ENCODE measurements at places on chromosomes 4 and X.

DNA sequence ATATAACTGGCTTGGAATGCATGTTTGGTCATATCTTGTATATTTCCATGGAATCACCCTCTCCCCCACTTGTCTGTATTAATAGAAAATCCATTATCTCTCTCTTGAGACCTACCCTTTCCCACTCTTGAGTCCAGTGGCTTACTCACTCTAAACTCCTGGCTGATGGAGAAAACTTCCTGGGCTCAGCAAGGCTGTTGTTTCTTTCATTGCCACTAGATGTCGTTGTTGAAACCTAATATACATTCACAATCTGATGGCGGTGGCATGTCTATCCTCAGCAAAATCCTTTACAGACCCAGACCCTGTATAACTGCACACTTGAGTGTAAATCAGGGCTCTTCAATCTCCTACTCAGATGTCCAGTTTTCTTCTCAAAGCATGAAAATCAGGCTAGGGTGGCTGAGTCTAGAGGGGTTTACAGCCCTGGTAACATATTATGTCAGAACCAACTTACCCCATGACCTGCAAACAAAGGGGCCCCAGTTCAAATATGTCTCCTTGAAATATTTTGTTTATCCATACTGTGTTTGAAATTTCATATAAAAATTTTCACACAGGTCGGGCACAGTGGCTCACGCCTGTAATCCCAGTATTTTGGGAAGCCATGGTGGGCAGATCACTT, 70.0 kb upstream of the FAM241A start:
- DNase-seq: peak; percentile 78

GRCh38 chr4:140126261-140126660, 27.7 kb downstream of the MAML3 start:
- no peak for DNase-seq

DNA sequence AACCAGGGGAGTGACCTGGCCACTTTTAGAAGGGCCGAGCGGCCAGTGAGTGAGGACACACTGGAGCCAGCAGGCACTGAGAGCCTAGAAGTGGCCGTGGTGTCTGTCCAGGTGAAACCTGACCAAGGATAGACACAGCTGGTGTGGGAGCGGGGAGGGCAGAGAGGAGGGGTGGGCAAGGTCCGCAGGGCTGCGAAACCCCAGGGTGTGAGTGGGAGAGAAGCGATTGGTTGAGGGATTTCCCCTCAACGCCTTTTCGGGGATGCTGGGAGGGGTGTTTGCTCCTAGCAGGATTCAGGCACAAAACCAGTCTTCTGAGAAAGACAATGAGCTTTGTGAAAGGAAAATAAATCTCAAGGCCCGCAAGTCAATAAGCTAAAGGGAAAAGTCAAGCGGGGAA, 33.2 kb upstream of the ARSD start:
- DNase-seq: no peak

DNA sequence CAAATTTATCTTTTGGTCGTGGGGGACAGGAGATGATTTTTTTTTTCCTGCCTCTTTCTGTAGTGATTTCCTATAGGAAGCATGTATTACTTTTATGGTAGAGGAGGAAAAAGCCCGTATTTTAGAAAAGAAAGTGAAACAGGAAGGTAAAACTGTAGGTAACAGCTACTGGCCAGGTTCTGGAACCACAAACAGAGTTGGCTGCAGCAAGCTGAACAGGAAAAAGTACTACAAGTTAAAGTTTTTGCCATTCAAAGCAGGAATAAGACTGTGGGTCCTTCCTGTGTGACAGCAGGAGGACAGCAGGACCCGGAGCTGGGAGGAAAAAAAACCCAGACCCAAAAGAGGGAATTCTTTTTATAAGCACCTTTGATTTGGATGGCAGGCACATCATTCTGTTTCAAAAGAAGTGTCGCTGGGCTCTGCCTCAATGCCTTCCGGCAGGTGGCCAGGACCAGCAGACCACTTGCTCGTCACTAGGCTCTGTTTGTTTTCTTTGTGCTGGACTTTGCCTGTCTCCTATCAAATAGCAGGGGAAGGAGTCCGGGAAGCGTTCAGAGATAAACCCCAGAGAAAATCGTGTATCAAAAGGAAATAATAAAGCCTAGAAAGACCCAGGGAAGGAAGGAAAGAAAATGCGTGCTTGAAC, 277.9 kb downstream of the ADGRA3 start:
- no peak for DNase-seq

- DNase-seq: no peak
Measured at GRCh38 chr4:22500831-22501714, 14.8 kb downstream of the ADGRA3 start.

GRCh38 chrX:136907621-136908020, 27.1 kb upstream of the RBMX start:
- DNase-seq: peak; percentile 57

GRCh38 chr4:112302320-112303274, 5.4 kb downstream of the ALPK1 start:
- DNase-seq: no peak

DNA sequence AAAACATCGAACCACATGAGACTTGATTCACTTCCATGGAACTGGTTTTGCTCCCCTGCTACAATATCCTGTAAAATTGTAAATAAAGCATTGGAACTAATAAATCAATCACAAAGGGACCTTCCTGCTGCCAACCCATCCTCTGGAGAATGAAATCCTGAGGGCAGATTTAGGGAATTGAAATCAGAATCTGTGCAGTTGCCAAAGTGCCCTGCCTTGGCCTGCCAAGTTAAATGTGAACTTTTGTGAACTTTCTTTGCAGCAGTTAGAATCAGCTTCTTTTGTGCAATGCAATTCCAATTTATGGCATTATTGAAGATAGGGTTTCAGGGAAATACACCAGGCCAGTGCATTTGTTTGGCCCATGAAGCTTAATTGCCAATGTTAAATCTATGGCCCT, 263.1 kb downstream of the PTTG2 start:
- no peak for DNase-seq

DNA sequence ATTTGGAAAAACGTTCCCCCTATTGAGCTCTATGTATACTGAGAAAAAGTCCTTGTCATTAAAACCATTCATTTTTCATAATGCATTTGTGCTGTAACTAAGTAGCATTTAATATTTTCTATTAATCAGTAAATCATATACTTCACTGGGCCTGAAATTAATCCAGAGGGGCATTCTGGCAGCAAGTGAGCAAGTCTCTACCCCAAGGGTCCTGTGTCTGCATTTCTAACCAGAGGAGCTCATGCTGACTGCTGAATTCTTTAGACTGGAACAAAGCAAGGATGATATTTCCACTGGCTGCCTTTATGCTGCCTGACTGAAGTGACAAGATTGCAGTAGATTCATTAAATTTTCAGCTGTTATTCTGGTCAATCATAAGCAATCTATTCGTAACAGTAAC, 246.5 kb downstream of the SLITRK2 start:
- no peak for DNase-seq

DNA sequence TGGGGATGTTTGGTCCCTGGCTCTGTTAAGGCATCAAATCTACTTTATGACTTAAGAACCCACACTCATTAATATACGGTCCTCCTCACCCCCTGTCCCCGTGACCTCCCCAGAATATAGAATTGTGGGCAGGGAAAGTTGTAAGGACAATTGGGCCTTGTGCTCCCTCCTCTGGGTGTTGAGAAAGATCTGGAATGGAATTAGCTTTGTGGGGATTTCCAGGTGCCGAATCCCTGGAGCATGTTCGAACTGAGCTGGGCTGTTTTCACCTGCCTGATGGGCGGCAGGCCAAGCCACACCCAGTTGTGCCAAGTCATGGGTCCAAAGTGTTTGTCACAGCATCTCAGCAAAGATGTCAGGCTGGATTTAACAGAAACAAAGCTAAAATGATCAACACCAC, 349.3 kb upstream of the KLF3 start:
- peak; percentile 65 for DNase-seq

DNA sequence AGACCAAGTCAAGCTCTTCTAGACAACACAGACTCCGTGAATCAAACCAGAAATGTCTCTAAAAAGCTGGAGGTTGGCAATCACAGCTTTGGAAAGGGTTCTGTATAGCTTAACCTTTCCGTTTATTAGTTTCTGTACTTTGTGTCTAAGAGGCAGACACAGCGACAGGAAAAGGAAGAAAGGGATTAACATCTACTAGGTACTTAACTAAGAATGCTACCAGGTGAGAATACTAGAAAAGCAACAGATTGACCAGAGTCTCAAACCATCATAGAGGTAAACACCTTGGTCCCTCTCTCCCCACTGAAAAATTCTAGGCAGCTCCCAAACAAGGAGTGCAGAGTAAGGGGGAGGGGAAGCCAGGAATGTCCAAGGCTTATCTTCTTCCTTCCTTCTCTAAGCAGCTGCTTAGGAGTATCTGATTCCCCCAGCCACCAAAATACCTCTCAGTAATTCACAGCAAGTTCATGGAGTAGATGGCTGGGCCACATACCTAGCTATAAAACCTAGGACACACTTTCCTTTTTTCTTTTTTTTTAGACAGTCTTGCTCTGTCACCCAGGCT, 80.8 kb downstream of the APBB2 start:
- no peak for DNase-seq

- no peak for DNase-seq
Measured at GRCh38 chrX:28901637-28902036, 314.4 kb downstream of the IL1RAPL1 start.

GRCh38 chr4:104490770-104491480, 3.8 kb downstream of the CXXC4 start:
- DNase-seq: peak; percentile 68

GRCh38 chr4:146486565-146486964, 35.2 kb downstream of the SLC10A7 start:
- no peak for DNase-seq

DNA sequence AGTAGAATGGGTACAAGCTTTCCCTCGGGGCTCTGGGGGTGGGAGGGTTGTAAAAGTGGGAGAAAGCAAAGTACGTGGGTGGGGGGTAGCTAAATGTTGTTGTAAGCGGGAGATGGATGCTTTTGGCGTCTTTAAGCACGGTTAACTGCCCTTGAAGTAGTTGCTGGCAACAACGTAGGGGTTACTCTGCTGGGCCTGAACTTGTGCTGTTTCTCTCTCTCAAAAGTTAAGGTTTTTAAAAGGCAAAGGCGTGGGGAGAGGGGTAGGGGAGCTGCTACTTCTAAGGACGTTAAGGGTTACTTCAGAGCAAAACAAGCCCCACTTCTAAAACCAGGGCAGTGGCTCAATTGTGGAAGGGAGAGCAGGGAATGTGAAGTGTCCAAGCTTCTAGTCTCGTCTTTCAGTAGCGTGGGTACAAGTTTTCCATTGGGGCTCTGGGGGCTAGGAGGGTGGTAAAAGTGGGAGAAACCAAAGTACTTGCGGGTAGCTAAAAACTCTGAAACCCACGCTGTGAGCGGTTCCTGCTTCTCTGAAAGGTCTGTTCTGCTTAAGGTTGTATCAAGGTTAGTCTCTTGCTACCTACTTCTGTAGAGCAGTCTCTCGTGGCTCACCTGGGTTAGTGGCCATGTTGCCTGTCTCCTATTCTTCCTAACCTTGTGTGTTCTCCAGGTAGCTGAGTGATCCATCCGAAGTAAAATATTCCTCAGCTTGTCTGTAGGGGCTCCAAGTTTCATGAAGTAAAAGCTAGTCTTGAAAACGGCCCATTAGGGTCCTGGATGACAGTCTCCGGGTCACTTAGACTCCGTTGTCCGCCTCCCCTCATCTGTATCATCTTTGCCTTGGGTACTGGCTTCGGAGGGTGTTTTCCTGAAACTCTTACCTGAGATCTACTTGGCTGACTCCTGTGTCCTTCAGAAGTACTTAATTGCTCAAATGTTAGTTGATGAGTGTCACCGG, 1.7 kb upstream of the WDR1 start:
- DNase-seq: no peak

DNA sequence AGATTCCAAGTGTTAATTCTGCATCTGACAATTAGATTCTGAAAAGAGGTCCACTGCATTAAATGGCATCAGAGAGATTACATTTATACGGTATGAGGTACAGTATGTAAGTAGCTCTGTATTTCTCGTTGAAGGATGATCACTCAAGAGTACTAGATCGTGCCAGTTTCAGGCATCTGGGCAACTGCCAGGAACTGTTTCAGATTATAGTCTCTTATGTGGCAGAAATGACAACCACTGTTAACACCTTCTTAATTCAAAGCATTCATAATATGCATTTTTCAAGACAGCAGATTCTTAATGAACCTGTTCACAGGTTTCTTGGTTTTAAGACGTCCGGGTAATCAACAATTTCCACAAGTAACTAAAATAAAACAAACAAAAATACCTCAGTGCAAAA, 1.6 kb downstream of the ANKRD50 start:
- no peak for DNase-seq

DNA sequence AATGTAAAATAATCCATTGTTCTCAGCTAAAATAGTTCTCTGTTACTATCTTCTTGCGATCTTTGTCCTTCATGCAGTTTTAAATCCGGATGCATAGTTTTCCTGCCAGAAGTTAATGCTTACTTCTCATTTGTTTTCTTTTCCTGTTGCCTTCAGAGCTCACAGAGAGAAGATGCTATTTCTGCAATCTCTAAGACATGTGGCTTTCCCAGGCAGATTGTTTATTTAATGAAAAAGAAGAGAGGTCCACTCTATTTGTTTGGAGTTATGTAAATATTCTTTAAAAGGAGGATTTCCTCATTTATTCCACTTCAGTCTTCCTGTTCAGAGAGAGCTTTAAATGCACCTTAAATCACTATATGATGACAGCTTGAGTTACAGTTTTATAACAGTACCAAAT, 39.3 kb upstream of the HPGD start:
- DNase-seq: no peak

DNA sequence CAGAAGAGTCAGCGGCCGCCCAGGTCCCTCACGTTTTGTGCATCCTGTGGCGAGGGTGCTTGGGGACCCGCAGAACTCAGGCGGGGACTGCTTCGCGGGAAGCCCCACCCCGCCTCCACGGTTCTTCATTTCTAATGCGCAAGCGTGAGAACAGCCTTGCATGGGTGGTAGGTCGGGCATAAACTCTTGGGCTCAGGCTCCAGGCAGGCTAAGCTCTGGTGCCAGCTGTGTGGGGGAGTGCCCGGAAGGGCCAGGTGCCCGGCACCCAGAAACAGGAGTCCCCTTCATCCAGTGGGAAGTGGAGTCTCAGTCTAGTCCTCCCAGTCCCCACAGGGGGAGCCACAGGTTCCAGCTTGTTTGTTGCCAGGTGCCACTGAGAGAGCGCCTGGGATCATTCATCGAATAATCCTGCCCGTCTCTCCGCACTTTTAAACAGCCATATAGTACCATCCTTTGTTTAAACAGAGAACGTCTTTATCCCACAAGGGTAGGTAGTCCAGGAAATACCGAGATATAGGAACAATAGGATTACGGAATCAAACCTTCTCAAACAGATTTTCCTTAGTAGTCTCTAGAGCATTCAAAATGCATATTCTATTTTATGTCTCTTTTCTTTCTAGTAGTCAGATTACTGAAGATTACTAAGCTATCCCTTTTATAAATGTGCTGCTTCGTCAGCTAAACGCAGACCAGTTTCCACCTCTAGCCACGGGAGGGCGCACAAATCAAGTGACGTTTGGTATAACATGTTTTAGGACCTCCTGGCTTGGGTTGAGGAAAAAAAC, 12.7 kb upstream of the RBBP7 start:
- DNase-seq: peak; percentile 81

DNA sequence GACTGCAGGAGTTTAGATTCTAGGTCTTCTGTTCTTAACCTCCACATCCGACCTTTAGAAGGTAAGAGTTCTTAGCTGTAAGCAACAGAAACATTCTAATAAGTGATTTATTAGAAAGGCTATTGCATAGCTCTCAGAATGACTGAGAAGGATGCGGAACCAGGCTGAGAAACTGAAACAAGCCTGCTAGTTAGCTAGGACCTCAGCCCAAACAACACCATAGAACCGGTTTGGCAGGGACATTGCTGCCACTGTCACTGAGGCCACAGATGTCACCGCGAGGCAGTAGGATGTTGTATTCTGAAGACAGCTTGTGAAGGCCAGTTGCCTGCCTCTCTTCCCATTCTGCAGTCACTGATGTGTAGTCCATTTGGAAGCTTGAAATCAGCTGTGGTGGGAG, 160.0 kb upstream of the ARX start:
- DNase-seq: no peak
